Regular cardiac myocyte (primary cell): ENCODE measurements at places on chromosomes 3 and 15. TPM values are rescaled to one million over a fixed set of nuclear protein-coding genes. Genes with fewer than 3 reads are reported as not detected.

The SPATA12 gene
- total RNA-seq = not detected in 2 replicates

The SI gene
- total RNA-seq = not detected in 2 replicates

The SUCNR1 gene
- total RNA-seq = 6.5 and 6.7 TPM in 2 replicates

The REC114 gene
- not detected in 2 replicates for total RNA-seq
